ENCODE measurements at places on chromosomes 3 and 15.

DNA sequence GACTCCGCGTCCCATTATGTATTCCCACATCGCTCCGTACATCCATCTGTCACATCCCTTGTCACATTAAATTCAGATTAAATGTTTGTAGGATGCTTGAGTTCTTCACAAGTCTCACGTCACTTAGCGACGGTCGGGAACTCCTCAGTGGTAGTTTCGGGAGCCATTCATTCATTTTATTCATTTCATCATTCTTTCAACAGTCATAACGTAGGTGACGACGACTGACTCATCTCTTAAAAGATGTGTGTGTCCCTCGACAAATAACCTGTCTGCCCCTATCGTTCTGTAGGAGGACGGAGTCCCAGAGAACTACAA lies 272 bp upstream of the SRPRB start:
- DNase-seq = no peak

DNA sequence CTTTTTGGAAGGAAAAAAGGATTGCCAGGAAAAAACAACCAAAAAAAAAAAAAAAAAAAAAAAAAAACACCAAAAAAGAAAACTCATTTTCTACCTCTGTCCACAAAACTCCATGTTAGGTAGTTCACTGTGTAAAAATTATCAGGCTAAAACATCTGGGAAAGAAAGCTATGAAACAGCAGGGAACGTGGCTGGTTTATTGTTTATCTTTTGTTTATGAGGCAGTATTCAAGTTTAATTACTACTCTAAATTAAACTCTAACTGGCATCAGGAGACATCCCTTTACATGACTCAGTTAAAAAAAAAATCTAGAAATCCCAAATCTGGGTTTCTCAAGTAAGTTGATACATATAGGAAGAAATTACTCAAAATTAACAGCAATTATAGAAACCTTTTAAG lies 21.8 kb downstream of the MEIS2 start:
- DNase-seq = no peak

DNA sequence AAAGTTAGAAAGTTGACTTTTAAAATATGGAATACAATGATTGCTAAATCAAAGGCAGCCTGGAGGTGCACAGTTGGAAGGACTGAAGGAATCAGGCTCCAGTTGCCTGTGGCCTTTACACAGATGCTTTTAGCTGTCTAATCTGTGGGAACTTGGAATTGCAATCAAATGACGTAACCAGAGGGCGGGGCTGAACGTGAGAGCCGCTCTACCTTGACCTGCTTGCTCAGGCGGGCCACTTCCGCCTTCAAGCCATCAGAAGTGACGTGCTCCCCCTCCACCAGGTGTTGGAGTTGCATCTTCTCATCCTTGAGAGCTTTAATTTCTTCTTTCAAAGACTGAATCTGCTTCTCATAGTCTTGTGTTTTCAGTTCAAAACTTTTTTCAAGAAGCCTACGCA lies 37.7 kb upstream of the GNB5 start:
- DNase-seq = no peak

GRCh38 chr3:136916223-136916622 lies 41.6 kb upstream of the IL20RB start:
- DNase-seq = no peak

Measured in NCI-H2081 (cell line).